ENCODE measurements at places on chromosomes 7 and 10. TPM values are rescaled to one million over a fixed set of nuclear protein-coding genes. Genes with fewer than 3 reads are reported as not detected.
A peak's percentile ranks its signal among the peaks of the same experiment; 100 is the strongest.

DNA sequence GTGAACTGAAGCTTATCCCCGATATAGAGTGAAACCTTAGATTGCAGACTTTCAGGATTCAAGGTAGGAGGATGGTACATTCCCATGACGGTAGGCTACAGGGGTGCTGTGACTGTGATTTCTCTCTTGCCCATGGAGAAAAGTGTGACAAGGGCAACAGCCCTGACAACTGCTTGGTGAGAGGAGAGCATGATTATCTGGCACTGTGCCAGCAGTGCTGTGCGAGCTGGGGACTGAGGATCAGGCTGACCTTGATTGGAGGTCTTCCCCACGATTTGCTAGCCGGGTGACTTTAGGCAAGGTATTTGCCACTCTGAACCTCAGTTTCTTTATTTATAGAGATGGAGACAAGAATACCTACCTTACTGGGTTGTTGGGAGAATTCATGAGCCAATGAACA, 229.5 kb downstream of the PTEN start:
- DNase-seq, result no peak

- no peak for DNase-seq
These were observed 31.6 kb downstream of the CHAT start for GRCh38 chr10:49645417-49645816.

DNA sequence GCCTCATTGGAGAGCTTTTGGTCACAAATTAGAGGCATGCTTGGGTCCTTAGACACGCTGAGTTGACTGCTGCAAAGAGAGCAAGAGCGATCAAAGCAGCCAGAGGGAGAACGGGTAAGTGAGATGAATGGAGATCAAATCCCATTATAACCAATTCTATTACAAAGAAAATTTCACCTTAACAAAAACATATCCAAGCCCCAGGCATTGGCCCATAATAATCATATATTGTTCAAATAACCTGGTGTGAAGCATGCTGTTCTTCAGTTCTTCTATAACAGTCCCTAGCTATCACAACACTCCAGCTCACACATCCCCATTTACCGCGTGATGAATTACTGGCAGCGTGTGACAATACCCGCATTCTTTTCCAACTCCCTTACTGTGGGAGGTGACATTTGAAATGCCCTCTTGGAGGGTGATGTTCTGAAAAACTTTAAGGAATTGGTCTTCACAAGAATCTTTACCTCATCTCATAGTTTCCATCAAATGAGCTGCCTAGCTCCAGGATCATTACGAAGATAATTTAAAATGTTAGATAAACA, 156.1 kb upstream of the PLXNA4 start:
- DNase-seq, result no peak

DNA sequence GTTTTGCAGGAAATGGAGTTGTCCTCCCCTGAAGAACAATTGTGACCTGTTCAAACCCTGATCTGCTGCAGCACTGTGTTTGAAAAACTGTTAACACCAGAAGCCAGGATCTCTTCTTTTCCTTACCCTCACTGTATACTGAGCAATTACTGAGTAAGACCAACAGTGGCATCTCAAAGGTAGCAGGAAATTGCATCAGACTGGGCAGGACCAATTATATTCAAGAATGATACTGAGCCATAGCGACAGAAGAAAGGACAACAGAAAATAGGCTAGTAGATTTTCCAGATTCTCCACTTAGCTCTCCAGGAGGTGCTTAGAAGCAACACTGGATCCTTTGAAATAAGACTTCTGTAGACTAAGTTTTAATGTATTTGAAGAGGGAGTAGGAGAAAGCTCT, 57.4 kb upstream of the INHBA start:
- no peak for DNase-seq

- DNase-seq, result no peak
These were observed 3.0 kb downstream of the NAMPT start for GRCh38 chr7:106281585-106282318.

DNA sequence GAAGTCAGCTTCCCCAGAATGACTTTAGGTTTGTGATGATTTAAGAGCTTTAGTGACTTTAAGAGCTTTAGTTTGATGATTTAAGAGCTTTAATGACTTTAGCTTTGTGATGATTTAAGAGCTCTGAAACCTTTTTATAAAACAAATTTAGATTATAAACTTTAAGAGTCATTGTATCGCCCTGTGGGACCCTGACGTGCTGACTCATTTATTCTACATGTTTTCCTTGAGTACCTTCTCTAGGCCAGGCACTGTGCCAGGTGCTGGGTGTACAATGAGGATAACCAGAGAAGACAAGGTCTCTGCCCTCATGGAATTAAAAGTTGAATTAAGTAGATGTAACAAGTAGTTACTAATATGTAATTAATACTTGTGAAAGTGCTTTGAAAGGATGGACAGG, 45.4 kb downstream of the CNNM1 start:
- no peak for DNase-seq

DNA sequence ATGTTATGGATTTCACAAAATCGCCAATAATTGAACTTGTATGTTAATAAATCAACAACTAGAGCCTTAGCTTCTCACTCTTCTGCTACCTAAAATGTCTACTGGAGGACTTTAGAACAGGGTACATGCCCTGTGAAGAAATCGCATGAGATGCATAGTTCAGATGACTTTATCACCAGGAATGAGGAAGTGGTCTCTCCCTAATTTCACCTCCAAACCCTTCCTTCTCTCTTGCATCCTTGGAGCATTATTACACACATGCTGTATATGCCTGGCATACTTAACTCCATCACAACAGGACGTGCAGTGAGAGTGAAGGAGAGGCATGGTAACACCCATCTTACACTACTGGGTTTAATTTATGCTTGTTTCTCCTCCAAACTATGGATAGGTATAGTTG, 27.8 kb downstream of the RHEB start:
- no peak for DNase-seq

DNA sequence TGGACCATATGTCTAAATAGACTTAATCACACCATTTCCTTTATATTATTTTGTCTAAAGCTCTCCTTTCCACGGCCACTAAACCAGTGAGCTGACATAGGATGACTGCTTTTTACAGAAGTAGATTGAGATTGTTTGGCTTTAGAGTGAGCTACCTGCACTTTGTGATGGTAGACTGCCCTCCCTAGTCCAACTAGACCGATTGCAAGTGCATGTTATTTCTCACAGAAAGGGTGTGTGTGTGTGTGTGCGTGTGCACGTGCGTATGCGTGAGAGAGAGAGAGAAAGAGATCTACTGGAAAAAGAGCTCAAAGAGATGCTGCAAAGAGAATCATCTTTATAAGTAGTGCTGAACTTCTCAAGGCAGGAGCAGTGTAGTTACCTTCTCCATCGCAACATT, 60.7 kb downstream of the VCL start:
- DNase-seq, result no peak

DNA sequence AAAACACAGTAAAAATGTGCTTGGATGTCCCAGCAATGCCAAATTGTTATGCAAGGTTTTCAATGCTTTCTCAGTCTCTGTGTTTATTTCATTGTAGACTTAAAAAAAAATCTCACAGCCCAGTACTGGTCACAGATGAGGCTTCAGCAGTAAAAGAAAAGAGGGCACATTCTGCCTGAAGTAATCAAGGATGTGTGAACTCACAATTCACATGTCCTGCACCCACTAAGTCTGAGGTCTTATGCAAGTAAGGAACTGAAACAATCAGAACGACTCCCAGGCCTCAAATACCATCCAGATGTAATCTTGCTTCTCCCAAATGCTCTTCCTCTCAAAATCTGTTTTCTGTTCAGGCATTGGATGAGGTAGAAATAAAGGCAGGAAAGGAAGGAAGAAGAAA, 33.7 kb downstream of the ADRB1 start:
- no peak for DNase-seq

Gene LIPM
- not detected for total RNA-seq

- peak; percentile 61 for DNase-seq
These were observed 26.5 kb upstream of the TRIL start for GRCh38 chr7:28984631-28985030.

Gene TMEM270
- not detected for total RNA-seq

Gene MUC3A
- total RNA-seq, result 0.24 TPM

DNA sequence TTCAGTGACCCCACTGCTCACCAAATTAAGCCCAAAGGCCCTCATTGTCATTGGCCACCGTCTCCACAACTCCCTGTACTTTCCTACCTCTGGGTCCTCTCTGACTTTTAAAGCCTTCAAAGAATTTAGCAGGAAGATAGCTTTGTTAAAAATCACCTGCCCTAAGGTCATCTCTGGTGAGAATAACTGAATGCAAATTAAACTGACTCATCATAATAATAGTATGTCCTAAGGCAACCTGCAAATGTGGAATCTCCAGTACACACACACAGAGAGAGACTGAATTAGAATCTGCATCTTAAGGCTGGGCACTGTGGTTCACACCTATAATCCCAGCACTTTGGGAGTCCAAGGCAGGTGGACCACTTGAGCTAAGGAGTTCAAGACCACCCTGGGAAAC, 24.1 kb downstream of the OAT start:
- no peak for DNase-seq

Gene UCN3
- total RNA-seq, result not detected

DNA sequence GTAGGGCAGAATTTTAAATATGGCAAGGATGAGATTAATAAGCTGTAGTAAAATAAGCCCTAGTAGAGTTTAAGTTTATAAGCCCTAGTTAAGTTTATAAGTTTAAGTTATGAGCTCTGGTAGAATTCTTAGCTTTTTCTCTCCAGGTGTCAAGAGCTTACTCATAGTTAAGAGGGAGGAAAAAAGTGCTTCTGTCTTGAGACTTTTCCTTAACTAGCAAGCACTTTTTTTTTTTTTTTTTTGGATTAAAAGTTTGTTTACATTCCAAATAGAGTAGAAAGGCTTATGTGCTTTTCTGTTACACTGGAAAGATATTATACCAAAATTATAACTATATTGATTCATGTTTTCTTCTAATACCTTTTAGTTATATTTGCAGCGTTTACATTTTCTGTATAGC, 25.5 kb upstream of the MPP7 start:
- DNase-seq, result no peak

Gene ANKRD61
- 0.20 TPM for total RNA-seq

Gene GIMAP5
- 7.9 TPM for total RNA-seq

Gene RARRES2
- total RNA-seq, result 12.2 TPM

- DNase-seq, result no peak
These were observed 201.3 kb downstream of the MYOF start for GRCh38 chr10:93280699-93281366.

GRCh38 chr10:50585921-50586739, 37.6 kb downstream of the SGMS1 start:
- DNase-seq, result no peak

DNA sequence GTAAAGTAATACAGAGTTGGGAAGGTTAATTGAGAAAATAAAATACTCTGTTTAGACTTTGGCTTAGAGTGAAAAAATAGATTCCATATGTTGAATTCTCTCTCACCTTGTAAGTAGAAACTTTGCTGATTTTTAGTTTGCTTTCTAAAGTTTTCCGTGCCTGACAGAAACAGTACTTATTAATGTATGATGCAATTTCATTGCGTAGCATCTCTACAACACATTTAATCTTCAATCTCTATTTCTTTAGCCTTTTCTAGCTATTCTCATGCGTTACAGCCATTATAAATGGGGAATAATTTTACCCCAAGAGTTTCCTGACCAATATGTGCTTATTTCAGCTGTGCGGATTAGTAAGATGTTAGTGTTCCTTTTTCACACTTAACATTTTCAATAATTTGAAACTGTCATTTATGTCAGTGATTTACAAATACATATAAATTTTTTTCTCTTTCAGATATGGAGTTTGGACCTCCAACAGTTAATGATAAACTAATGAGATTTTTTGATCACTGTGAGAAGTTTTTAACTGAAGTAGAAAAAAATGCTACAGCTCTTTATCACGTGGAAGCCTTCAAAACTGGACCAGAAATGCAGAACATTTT, 3.3 kb downstream of the MINPP1 start:
- no peak for DNase-seq

GRCh38 chr10:32148864-32149251, 92.6 kb upstream of the KIF5B start:
- DNase-seq, result no peak

Gene HTR5A
- total RNA-seq, result not detected

DNA sequence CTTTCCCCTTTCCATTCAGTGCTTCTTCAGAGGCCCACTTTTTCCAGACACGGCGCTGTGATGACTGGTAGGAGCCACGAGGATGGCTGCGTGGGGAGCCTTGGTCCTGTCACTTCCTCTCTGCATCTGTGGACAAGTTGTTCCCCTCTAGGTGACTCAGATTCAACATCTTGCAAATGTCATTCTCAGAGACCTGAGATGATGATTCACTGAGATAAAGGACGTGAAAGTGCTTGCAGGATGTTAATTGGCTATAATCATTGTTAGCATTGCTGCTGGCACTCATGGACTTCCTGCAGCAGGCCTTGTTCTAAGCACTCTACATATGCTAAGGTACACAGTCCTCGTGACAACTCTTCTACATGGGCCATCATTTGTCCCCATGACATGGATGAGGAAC, 489.8 kb upstream of the ZMIZ1 start:
- DNase-seq, result no peak

GRCh38 chr7:101465576-101466196, 103.0 kb downstream of the COL26A1 start:
- DNase-seq, result no peak

DNA sequence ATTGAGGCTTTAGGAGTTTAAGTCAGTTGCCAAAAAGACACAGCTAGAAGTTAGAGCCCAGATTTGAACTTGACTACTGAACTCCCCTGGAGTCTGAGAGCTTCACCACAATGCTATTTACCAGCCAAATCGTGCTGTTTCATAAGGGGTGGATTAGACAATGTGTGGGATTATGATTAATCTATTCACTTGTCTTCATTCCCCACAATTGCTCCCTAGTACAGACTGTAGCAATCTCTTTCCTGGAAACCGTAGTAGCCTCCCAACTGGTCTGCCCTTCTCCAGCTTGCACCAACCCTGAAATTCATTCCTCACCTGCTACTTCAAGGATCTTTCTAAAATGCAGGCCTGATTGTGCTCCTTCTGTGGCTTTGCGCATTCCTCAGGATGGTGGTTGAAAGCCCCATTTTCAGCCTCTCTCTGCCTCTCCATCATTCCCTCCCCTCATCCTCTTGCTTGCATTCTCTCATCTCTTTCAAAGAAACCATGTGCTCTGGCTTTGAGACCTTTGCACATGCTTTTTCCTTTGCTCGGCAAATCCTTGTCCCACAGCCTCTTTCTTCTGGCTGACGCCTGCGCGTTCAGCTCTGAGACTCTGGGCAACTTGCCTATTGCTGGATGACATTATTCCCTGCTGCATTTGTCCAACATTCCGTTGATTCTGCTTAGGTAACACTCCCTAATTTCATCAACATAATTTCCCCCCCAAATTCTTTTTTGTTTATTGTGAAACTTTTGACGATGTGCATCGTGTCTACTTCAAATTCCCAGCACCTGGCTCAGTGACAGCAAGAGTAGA, 145.1 kb downstream of the ADRA2A start:
- DNase-seq, result peak; percentile 21

GRCh38 chr10:5617521-5617920, 48.9 kb downstream of the ASB13 start:
- no peak for DNase-seq

Gene MYOF
- total RNA-seq, result 7.0 TPM

DNA sequence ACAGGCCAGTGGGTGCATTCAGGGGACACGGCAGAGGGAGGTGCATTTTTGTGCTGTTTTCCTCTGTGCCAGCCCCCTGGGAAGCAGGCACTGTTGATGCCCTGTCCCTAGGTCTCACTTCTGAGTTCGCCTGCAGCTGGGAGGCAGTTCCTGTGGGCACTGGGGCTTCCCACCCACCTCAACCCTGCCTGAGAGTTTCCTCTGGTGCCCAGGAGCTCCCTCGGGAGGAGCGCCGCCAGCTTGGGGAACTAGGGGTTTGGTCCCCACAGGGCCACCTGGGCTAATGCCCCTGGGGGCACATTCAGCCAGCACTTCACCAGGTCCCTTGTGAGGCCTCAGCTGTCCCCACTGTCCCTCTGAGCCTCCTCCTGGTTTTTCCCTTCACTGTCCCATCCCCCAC, 178.2 kb upstream of the RHEB start:
- peak; percentile 14 for DNase-seq

All from psoas muscle (tissue), 8 donors.